ENCODE measurements at places on chromosomes 1 and 21.

DNA sequence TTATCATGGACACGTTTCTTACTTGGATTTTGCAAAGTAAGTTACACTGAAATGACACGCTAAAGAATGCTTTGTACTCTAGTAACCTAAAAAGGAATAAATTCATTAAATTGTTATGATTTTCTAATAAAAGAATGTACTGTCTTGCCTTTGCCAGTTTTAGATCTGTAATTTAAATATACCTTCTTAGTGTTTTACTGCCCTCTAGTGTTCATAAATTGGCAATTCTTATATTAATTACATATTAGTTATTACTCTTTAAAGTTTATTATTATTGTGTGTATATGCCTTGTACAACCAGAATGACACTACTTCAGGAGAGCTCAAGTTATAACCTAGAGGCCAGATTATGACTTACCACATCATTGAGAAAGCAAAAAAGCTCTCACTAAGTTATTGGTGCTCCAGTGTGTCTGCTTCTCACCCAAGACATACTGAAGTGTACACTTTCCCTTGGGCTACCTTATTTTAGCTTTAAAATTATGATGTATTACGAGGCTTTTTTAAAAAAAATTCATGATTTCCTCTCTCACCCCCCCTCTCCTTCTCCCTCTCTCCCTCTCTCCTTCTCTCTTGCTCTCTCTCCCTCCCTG is 169.9 kb downstream of the HS2ST1 start:
- no peak for DNase-seq

DNA sequence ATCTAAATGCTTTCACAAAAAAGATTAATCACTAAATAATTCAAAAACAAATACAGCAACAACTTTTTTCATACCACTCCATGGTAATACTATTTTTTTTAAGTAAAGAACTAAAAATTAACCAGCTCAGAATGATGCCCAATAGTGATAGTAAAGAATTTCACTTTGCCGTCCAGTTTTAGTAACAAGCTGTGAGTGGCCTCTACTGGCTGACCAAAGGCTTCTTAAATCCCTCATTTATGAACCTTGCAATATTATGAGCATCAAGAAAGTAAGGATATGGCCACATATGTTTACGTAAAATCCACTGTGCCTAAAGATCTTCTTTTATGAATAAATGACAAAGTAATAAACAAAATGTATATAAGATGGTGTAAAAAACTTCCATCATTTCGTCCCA is 108.6 kb downstream of the GPATCH2 start:
- DNase-seq, result no peak

DNA sequence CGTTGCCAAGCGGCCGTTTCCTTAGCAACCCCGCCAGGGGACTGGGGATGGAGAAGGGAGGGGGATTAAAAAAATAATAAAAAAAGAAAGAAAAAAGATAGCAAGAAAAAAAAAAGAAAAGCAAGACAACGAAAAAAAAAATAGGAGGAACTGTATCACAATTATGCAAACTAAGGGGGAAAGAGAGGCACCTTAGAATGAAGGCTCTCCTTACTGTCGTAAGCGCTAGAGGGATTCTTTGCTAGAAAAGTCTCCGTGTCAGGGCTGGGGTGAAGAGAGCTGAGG is 625 bp upstream of the NEGR1 start:
- no peak for DNase-seq

DNA sequence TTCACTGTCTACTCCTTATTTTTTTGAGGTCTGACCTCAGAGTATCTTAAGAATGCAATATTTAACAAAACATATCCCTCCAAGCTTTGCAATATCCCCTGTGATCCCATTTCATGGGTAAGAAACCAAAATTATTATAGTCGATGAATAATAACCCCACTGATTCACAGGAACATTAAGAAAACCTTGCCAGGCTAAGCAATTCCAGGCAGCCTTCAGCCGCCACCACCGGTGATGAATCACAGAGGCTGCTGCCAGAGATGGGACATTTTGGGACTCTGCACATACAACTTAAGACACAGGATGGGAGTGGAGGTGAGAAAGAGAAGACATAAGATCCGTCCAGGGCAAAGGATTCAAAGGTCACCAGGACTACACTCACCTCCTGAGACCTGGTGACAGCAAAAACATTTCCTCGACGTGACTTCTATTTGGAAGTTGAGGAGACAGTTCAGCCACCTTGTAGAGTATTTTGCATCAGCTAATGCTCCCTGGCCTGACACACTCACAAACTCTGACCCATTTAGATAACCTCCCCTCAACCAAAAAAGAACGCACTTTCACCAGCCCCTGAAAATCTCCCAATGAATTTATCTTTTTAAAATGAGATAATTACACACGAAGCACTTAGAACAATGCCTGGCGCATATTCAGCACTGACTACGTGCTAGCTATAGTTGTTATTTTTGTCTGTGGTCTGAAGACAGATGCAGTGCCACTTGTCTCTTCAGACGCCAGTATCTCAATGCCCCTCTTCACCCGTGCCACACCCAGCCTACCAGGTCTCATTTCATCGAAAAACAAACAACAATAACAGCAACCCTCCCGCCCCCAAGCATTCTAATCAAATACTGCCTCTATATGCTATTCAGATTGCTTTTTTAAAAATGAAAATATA is 17.8 kb upstream of the OVAAL start:
- no peak for DNase-seq

DNA sequence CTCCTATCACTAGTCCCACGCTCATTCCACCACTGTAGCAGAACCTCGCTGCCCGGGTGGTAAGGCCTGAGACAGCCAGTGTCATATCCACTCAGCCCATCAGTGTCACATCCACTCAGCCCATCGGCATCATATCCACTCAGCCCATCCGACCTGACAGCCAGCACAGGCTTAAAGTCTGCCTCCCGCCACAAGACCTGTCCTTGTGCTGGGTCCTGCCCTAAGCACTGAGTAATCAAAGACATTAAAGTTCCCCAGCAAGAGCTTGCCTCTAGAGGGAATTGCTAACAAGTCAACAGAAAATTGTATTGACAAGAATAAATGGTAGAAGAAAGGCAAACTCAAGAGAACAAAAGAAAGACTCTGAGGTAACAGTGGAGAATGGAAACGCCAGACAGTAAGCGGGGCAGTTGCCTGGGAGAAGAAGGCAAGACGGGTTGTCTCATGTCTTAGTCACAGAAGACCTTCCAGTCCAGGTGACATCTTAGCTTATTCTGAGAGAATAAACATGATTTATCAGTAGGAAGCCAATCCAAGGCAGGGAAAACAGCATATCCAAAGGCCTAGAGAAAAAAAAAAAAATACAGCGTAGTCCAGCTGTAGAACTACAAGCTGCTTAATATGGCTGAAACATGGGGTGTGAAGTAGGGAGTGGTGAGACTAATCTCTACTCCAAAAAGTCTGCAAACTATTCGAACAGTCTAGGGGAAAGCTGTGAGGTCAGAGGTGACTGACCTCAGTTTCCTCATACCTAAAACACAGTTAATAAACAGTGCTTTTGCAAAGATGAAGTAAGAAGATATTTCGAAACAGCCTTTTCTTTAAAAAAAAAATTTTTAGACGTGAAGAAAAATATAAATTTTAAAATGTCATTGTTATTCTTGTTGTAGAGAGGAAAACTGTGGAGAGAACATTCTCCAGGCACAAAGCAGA is 1.1 kb downstream of the ITLN1 start:
- DNase-seq, result no peak

DNA sequence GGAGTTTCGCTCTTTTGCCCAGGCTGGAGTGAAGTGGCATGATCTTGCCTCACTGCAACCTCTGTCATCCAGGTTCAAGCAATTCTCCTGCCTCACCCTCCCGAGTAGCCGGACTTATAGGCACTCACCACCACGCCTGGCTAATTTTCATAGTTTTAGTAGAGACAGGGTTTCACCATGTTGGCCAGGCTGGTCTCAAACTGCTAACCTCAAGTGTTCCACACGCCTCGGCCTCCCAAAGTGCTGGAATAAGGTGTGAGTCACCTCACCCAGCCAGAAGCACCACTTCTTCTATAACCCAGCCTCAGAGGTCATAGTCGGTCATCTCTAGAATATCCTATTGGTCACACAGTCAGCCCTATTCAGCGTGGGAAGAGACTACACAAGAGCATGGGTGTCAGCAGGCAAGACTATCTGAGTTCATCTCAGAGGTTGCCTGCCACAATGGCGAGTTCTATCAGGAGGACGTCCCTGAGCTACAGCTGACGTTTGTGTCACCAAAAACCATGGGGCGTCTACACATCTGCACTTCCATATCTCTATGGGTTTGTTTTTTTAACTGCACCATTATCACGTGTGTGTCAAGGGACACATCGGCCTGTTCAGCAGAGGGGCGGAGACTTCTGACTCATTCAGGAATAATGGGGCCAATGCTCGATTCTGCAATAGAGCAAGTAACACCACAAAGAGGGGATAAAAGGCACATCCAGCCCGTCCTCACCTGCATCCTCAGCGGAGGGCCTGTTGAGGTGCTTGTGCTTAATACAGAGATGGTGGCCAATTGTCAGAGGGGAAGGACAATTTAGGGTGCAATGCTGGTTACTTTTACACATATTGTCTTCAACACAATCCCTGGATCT is 256.3 kb upstream of the IRF2BP2 start:
- DNase-seq, result no peak

- no peak for DNase-seq
These were observed 106.3 kb downstream of the RNF220 start for GRCh38 chr1:44511363-44511762.

- no peak for DNase-seq
These were observed 14.3 kb upstream of the PROK1 start for GRCh38 chr1:110436635-110437034.

GRCh38 chr1:245493029-245493428 is 338.2 kb downstream of the KIF26B start:
- no peak for DNase-seq

DNA sequence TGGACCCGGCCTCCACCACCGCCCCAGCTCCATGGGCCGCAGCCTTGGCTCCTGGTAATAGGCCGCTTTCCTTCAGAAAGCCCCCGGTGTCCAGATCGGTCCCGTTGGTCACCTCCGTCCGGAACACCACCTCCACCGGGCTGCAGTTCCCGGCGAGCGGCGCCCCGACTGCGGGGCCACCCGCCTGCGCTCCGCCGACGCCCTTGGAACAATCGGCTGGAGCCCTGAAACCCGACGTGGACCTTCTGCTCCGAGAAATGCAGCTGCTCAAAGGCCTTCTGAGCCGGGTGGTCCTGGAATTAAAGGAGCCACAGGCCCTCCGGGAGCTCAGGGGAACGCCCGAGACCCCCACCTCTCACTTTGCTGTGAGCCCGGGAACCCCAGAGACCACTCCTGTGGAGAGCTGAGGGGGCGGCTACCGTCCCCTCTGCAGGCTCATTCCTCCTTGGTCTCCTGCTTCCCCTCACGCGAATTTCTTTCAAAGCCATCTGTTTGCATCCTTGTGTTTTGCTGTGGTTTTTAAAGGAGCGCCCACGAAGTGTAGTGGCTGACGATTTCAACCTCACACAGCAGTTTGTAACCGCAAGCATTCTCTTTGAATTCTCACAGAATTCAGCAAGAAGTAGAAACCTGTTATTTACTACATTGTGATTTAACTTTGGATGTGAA is 6.0 kb downstream of the FCRLB start:
- no peak for DNase-seq

DNA sequence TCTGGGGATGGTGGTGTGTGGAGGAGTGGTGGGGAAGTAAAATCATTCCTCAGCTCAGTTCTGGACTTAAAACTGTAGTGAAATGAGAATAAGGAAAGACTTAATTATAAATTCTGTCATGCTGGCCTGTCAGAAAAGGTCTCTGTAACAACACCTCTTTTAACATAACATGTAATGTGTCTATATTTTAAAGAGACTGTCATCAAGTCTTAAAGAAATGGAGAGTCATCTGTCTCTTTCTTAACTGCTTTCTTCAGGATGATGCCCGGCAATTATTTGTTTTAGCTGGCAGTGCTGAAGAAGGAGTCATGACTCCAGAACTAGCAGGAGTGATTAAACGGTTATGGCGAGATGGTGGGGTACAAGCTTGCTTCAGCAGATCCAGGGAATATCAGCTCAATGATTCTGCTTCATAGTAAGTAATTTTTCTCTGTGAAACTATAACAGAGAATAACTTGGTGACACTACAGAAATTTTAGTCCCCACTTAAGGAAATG is 30.6 kb downstream of the GNAI3 start:
- no peak for DNase-seq

DNA sequence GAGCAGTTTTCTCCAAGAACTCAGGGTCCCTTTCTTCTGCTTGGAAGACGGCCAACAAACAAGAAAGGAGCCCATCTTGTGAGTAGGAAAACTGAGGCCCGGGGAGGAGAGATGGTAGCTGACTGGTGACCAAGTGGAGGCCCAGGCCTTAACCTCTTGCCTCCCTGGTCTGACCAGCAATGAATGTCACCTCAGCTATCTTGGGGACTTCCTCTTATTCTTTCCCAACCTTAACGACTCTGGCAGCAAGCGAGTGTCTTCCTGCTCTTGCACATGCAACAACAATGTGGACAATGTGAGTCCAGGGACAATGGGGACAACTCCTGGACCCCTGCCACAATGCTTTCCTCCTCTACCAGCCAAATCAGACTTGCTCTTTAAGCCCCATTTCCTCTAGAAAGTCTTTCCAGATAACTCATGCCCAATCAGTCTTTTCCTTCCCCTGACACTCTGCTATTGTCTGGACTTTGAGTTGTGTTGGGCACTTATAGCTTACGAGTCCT is 12.6 kb downstream of the HSPG2 start:
- no peak for DNase-seq

GRCh38 chr1:221543529-221544120 is 198.3 kb downstream of the DUSP10 start:
- DNase-seq, result no peak

- DNase-seq, result no peak
These were observed 236.6 kb downstream of the DSCAM start for GRCh38 chr21:40610345-40610744.

GRCh38 chr1:6258675-6259074 is 2.2 kb downstream of the GPR153 start:
- DNase-seq, result no peak

DNA sequence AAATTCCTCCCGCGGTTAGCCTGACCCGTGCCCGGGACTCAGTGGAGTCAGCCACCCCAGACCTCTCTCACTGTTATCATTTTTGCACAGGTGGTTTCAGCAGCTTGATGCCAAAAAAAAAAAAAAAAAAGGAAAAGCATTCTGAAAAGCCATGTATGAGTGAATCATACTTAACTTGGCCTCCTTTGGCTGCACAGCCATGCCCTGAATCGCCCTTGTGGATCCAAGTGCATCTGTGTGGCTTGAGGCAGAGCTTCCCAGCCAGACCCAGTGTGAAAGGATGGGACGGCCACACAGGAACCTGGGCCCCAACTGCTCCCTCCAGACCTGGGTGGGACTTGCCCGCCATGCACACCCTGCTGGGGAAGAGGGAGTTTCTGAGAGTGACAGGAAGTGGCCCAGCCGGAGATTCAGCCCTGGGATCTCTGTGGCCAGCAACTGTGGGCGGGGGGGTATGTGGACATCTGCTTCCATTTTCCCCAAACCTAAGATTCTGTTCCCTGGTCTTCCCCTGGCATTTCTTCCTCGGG is 8.6 kb downstream of the YBEY start:
- DNase-seq, result no peak

Measured in stimulated activated CD8-positive, alpha-beta memory T cell treated with anti-CD3 and anti-CD28 coated beads, Interleukin-2, amount 100 ng/mL, for 1 hour (primary cell).